Ureter (tissue), 1 donor: ENCODE measurements at places on chromosomes 1 and 21.

DNA sequence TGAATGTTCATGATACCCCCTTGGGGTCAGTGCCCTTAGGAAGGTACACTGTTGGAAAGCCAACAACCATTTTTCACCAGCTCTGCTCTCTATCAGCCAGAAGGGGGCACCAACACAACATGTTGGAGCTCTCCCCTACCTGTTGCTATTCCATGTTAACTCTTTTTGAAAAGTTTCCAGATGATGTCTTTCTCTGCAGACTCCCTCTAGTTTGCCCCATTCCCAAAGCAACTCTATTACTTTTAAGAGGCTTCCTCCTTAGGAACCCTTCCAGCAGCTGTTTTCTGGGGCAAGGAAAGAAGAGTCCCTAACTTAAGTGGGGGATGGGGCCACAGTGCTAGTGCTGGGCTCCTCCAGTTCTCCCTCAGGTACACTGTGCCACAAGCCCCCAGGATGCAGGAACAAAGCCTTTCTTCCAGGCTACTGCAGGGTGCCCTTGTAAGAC is 22.9 kb upstream of the NDC1 start:
- DNase-seq, result no peak

GRCh38 chr1:212586206-212587015 is 22.1 kb upstream of the ATF3 start:
- no peak for DNase-seq

DNA sequence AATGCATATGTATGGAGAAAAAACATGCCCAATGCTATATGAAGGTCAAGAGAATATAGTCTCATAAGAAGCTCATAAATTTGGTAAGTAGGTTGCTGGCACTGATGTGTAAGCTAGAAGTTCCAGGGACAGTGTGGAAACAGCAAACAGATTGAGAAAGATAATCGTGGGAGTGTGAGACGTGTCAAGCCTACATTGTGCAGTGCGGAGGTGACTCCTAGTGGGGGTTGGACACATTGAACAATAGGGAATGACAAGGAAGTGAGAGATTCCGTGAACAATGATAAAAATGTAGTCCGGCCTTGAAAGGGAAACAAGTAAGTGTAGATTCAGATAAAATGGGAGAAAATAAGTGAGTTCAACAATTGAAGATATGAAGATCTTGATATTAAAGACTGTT is 788.4 kb upstream of the PRMT6 start:
- DNase-seq, result no peak

DNA sequence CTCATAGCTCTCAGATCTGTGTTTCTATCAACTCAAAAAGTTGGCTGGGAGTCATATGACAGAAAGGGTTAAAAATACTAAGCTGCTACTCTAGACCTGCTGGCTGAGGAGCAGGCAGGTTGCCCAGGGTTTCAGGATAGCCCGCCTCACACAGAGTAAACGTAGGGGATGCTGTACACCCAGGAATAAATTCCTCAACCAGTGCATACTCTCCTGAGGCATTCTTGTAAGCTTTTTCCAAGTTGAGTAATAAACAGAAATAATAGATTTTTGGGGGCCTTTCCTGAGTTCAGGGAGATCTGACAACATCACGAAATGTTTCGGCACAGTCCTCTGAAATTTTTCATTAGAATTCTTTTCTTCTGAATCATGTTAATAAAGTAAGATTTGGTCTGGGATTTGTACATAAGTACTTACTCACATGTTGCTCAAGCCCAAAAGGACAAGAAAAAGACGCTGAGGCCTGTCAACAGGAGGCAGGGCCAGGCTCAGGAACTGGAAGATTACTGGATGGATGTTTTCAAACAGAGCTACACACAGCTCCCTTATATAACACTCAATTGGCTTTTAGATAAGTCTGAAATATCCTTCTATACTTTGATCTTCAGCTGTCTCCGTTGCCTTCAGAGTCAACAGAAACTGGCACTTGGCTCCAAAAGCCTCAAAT is 41.0 kb downstream of the TGFBR3 start:
- DNase-seq, result peak; percentile 66

- DNase-seq, result no peak
Observed at GRCh38 chr1:96918406-96918805, 196.8 kb downstream of the PTBP2 start.

DNA sequence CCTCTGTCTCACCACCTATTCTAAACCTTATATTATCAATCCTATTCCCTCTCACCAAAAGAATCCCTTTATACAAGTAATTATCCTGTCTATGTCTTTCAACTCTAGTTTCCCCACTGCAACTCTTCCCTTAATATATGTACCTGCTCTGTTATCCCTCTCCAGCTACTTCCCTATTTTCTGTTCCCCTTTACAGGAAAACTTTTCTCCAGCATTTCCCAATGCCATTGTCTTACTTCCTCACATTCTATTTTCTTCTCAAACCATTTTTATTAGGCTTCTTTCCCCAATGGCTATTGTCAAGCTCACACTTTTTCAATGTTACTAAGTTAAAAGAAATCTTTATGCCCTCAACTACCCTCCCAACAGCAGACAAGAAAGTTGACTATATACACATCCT is 11.6 kb downstream of the DPYD start:
- no peak for DNase-seq

DNA sequence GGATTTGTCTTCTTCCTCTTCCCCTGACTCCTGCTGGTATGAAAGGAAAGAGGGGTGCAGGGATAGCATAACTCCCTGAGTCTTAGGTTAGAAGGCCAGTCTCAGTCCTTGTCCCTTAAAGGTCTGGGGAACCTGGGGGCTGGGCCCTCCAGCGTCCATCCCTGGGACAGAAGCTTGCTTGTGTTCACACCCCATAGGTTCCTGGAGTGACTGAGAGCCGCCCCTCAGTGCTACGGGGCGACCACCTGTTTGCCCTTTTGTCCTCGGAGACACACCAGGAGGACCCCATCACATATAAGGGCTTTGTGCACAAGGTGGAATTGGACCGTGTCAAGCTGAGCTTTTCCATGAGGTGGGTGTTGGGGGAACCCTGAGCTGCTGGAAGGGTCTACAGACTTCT is 13.1 kb downstream of the RHOC start:
- DNase-seq, result peak; percentile 22

- DNase-seq, result no peak
Observed at GRCh38 chr21:32030146-32030652, 157.4 kb downstream of the HUNK start.

DNA sequence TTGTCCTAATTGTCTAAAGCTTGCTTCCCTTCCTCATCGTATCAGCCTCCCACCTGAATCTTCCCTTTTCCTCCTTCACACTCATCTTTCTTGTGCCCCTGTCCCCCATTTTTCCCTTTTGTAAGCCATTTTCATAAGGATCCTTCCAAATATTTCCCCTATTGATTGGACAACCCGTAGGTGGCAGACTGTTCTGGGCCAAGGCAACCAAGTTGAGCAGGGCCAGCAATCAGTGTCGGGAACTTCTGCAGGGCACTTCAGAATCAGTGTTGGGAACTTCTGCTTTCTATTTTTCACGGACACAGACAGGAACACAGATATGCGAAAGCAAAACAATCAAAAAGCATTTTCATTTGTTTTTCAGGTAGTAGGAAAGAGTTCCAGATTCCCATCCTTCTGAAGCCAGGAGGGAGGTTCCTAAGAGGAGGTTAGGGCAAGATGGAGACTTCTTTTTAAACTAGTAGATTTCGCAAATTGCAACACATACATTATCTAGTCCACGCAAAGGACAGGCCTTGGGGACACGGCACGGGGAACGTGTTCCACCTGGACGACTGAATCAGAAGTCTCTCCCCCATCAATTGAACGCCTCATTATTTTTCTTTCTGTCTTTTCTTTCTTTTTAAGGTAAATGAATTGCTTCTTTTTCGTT is 691 bp upstream of the MPZL1 start:
- DNase-seq, result no peak

- no peak for DNase-seq
Observed at GRCh38 chr1:43853161-43853921, 80.3 kb upstream of the ARTN start.

GRCh38 chr1:181140398-181140797 is 51.9 kb downstream of the IER5 start:
- no peak for DNase-seq
